ENCODE measurements at places on chromosomes 5 and 9. TPM values are rescaled to one million over a fixed set of nuclear protein-coding genes. Genes with fewer than 3 reads are reported as not detected.

CBY3 gene
- not detected for total RNA-seq

GNA14 gene
- total RNA-seq = 0.59 TPM

SLC2A8 gene
- 1.4 TPM for total RNA-seq

FCN2 gene
- total RNA-seq = not detected

All from activated naive CD4-positive, alpha-beta T cell treated with anti-CD3 and anti-CD28 coated beads, Interleukin-2, amount 50 U/mL, for 72 hours (primary cell).